Stimulated activated CD4-positive, alpha-beta T cell treated with anti-CD3 and anti-CD28 coated beads, TNF-alpha, amount 100 ng/mL, for 48 hours (primary cell): ENCODE measurements at places on chromosomes 5 and 9.

DNA sequence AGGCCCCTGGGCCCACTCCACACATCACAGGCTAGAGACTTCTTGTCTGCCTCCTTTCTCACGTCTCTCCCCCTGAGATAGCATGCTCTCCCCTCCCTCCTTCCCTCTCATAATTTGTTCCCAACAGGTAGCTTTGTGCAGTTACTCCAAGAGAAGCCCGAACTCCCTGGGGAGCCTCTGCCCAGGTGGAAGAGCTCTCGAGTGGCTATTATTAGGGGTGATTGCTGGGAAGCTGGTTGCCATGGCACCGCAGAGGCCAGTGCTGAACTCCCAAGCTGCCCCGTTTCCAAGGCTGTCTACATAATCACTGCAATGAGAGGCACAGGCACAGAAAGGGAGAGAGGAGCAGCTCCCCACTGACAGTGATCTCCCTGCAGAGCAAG lies 104.7 kb upstream of the GPR151 start:
- no peak for DNase-seq

DNA sequence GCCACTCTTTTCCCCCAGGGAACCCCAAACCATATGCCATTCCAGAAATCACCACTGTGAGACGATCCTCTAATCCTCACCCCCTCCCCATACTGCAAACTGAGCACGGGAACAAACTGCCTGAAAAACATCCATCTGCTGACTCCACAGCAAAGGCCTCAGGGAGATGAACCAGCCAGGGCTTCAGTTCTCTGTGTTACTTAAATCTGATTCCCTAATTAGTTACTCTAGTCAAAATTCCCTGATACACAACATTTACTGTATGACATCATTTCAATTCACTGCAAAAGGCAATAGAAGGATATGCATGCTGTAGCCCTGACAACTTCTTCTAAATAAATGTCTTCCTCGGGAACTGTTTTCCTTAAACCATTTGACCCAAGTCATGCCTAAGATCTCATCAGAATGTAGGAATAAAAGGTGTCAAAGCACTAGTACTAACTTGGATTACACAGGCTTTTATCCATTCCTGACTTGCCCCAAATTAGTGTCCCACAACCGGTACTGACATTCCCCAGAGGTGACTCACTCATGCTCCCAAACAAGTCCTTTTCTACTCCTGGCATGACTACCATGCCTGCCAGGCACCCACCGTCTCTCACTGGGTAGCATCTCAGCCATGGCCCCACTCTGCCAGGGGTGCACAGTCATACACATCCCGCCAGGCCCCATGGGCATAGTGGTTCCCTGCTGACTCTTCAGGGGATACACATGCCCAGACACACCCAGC lies 35.0 kb downstream of the MTX3 start:
- DNase-seq = no peak

GRCh38 chr5:90545511-90545910 lies 13.1 kb upstream of the ADGRV1 start:
- DNase-seq = no peak

DNA sequence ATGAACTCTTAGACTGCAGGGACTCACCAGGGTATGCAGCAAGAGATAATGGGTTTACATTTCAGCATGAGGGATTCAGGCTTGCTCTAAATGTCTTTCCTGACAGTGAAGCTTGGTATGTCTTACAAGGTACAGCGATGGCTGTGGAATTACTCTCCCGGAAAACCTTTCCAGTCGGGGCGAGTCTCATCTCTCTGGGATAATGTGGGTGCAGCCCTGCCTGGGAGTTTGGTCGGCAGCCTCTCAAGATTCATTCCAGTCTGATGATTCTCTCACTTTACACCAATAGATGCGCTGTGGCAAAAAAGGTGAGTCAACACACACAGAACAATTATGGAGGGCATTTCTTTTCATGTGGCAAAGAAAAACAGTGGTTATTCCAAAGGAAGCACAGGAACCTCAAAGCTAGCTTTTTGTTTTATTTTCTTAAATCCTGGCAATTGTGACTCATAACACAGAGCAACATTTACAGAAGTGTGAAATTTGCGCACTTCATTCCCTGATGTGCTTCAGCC lies 190.3 kb downstream of the DCP2 start:
- DNase-seq = no peak

- DNase-seq = no peak
These were observed 281.4 kb downstream of the DMRT2 start for GRCh38 chr9:1331546-1332038.

DNA sequence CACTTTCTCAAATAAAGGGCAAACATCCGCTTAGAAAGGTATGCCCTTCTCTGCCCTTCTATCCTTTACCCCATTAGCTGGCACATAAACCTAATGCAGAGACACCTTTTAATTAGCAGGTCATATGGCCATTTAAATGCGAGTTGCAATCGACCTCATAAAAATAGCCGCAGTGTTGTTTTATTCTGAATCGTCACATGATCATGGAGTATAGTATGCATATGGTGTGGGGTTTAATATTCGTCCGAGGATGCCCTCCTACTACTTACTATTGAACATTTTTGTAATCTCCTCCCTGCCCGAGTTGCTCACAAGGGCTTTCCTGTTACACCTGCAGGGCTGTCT lies 72.0 kb downstream of the PIK3R1 start:
- no peak for DNase-seq

GRCh38 chr9:112570671-112571167 lies 84.1 kb downstream of the KIAA1958 start:
- no peak for DNase-seq

GRCh38 chr9:80995759-80996158 lies 693.6 kb downstream of the TLE1 start:
- DNase-seq = no peak

- DNase-seq = no peak
These were observed 101.6 kb upstream of the PCA3 start for GRCh38 chr9:76662476-76663281.

DNA sequence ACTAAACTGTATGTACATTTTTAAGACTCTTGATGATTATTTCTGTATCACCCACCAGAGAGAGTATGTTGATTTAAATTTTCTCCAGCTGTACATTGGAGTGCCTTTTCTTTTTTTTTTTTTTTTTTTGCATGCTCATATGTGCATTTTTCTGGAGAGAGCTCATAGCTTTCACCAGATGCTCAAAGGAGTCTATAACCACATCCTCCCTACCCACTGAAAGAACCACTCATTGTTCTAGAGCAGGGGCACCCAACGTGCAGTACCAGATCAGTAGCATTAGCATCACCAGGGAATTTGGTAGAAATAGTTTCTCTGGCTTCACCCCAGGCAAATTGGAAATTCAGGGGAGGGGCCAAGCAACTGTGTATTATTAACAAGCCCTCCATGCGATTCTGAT lies 53.9 kb upstream of the TMEM171 start:
- no peak for DNase-seq

GRCh38 chr9:88235615-88236014 lies 97.3 kb upstream of the SPATA31C2 start:
- no peak for DNase-seq

- DNase-seq = no peak
These were observed 6.2 kb downstream of the OBP2B start for GRCh38 chr9:133202688-133203453.

GRCh38 chr9:75707191-75707590 lies 183.3 kb upstream of the PCSK5 start:
- DNase-seq = no peak
